ENCODE measurements at places on chromosomes 3 and 15.

- DNase-seq = no peak
Measured at GRCh38 chr3:37751967-37752648, 109.6 kb upstream of the CTDSPL start.

- DNase-seq = no peak
Measured at GRCh38 chr15:101641894-101642293, 10.3 kb downstream of the TM2D3 start.

GRCh38 chr3:32901005-32901932 is 50.2 kb upstream of the CCR4 start:
- DNase-seq = no peak

- no peak for DNase-seq
Measured at GRCh38 chr15:64742921-64743320, 32.5 kb downstream of the RBPMS2 start.

GRCh38 chr3:138890555-138891187 is 55.9 kb upstream of the PIK3CB start:
- DNase-seq = no peak

GRCh38 chr3:78046566-78046965 is 1006.7 kb downstream of the ROBO2 start:
- DNase-seq = no peak

DNA sequence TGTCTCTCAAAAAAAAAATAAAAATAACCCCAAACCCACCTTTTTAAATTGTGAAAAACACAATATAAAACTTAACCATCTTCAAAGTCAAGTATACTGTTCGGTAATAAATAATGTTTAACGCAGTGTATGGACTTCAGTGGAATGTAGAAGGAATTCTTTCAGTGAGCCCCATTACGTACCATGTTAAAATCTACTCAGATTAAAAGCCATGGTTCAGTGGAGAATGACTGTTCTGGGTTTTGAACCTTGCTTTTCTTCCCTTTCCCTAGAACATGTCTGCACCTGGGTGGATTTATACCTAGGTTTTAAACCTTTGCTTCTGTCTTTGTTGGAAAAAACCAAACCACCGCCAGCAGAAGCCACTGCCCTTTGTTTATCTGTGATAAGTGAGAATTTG is 27.5 kb downstream of the DAG1 start:
- no peak for DNase-seq

GRCh38 chr3:177680472-177680821 is 483.2 kb upstream of the TBL1XR1 start:
- peak; percentile 65 for DNase-seq

DNA sequence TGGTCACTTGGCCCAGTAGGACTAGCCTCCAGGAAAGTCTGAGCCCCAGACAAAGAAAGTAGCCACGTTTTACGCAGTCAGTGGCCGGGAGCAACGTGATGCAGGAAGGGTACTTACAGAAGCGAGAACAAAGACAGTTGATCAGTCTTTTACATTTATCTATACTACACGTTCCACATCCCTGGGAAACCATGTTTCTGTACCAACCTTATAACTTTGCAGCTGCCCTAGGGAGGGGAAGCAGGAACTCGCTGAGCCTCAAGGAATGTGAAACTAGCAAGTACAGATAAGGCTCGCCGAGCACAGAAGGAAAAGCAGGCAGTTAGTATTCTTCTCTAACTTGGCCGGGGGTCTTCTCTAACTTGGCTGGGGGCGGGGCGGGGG is 3.4 kb upstream of the KNL1 start:
- no peak for DNase-seq

- DNase-seq = peak; percentile 67
Measured at GRCh38 chr3:195238586-195239118, 32.3 kb downstream of the XXYLT1 start.

GRCh38 chr3:52134761-52135160 is 19.5 kb downstream of the POC1A start:
- no peak for DNase-seq

DNA sequence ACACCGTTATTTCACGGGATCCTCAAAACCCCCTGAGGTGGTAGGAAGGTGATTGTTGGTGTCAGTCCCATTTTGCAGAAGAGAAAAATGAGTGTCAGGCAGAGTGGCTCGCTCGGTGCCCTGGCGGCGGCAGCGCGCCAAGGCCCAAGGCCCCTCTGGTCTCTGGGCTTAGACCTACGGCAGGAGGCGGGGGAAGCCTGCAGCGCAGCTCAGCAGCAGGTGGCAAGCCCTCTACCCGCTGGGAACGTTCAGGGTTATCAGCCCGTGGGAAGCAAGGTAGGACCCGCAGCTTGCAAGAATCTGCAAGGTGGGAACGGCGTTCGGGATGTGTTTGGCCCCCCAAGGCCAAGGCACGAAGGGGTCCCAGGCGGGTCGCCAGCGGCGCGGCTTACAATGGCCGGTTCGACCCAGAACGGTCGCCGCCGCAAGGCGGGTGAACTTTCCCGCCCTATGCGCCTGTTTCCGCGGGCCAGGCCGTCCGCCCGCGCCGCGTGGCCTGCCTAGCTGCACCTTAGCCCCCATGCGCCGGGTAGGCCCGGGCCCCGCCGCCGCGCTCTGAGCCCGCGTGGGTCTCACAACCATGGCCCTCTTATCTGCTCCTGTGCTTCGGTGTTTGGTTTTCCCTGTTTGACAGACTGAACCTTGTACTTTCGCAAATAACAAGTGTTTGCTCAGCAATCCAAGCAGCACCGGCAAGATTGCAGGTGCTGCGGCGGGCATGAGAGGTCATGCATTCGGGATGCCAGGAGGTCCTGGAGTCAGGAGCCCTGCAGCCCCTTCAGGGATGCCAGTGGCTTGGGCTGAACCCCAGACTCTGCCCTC is 39.7 kb downstream of the CCNL1 start:
- no peak for DNase-seq

- no peak for DNase-seq
Measured at GRCh38 chr15:59291213-59291549, 81.5 kb downstream of the MYO1E start.

DNA sequence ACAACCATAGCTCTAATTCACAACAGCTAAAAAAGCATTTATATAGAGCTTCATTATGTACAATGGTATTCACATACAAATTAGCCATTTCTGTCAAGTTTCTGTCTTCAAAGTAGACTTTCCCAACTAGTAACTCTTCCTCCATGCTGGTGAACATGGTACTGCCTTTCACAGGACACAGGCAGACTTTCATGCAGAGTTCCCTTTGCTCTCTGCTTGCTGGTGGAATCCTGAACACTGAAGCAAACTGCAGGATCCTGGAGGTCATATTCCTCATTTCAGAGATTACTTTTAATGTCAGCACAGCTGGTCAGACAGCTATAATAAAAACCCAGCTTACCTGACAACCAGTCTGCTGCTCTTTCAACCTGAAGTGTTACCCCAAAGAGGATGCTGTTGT is 53.6 kb downstream of the TASOR start:
- DNase-seq = no peak

DNA sequence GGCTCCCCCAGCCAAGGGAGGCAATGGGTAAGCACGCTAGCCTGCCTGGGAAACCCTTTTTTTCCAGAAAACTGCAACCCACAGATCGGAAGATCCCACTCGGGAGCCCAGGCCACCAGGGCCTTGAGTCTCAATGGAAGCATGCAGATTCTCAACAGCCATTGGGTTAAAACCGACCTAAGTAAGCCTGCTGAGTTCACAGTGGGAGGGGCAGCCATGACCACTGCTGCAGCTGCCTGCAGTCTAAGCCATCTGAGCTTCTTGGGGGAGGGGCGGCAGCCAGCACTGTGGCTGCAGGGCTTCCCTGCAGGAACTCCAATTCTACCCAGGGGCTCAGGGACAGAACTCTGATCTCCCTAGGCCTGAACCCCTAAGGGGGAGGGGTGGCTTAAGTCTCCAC is 82.0 kb downstream of the DPPA2 start:
- no peak for DNase-seq

- DNase-seq = peak; percentile 96
Measured at GRCh38 chr3:188244395-188244861, 90.5 kb downstream of the LPP start.

DNA sequence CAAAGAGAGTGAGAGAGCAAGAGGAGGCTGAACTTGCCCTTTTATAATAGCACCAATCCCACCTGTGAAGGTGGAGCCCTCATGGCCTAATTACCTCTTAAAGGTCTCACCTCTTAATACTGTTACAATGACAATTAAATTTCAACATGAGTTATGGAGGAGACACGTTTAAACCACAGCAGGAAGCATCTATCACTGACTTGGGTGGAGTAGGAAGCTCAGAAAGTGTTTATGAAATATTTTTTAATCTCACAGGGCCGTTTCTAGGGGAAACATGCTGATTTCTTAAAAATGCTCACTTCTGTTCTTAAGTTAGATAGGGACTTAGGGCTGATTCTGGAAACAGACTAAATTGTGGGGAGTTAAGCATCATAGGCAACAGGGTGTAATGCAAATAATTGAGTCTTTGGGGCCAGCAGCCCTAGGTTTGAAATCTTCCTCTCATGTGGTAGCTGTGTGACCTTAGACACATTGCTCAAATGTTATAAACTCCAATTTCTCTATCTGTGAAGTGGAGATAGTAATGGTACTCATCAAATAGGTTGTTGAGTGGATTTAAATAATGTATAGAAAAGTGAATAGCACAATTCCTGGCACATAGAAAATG is 133.3 kb upstream of the KLHL25 start:
- DNase-seq = no peak

DNA sequence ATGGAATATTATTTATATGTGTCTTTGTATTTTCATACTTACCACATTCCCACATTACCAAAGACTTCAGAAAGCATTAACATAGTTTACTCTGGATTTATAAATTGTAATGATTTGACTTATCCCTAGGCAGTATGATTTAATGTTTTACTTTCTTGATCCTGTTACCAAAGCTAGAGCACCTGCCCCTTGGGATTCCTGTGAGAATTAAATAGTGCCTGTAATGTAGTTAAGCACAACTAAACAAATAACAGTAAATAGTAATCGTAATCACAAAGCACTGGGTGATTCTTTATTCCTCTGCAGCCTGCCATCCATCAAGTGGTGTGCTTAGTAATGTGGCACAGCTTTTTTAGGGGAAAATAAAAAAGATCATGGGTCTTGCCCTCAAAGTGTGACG is 39.1 kb downstream of the ATP2C1 start:
- no peak for DNase-seq

DNA sequence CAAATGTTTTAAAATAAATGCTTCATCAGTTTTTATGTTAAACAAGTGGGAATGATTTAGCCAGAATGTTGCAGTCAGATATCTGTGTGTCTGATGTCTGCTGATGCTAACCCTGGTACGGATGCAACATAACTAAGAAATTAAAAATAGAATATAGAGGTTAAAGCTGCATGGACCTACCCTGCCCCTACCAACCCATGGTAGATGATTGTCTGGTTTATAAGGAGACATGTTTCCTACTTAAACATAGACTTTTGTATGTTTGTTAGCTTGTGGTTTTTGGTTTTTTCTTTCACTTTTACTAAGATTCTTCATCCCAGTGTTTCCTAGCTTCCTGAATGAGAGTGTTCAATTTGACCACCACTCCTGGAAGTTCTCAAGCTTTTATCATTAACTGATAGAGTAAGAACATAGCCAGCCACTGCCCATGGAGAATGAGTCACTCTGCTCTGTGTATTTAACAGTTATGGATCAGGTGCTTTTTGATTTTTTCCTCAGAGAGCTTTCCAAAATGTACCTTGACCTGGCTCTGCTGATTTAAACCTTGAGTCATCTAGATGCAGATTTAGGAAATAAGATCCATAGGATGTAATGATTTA is 70.7 kb upstream of the VEPH1 start:
- DNase-seq = no peak

DNA sequence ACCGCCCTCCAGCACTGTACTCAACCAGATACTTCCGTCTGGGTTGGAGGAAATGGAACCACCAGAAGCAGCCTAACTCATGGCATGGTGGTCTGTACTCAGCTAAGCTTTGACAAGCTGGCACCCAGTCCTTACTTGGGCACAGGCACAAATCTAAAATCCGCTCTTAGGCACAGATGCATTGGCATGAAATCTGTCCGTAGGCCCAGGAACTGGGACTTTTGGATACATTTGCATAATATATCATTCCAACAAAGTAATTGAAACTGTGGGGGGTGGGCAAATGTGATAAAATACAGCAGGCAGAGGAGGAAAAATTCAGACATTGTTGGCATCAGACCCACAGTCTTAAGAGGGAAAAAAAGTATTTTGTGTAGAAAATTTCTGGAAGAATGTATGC is 75.4 kb downstream of the C3orf85 start:
- DNase-seq = no peak

- peak; percentile 29 for DNase-seq
Measured at GRCh38 chr3:27219127-27219845, 149.9 kb downstream of the NEK10 start.

DNA sequence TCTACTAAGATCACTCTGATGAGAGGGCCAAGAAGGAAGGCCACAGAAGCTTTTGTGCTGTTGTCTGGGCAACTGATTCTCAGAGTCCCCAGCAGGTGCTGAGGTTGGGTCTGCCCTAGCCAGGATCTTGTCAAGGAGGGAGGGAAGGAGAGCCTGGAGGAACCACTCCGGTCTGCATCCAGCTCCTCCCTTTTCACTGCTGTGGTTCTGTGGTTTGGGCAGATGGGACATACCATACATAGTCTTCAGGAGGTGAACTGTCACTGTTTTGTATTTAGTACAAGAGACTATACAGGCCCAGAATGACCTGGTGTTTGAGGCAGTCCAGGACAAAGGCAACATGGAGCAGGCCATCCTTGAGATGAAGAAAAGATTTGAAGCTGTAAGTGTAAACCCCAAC is 21.9 kb downstream of the C3orf62 start:
- DNase-seq = peak; percentile 24

DNA sequence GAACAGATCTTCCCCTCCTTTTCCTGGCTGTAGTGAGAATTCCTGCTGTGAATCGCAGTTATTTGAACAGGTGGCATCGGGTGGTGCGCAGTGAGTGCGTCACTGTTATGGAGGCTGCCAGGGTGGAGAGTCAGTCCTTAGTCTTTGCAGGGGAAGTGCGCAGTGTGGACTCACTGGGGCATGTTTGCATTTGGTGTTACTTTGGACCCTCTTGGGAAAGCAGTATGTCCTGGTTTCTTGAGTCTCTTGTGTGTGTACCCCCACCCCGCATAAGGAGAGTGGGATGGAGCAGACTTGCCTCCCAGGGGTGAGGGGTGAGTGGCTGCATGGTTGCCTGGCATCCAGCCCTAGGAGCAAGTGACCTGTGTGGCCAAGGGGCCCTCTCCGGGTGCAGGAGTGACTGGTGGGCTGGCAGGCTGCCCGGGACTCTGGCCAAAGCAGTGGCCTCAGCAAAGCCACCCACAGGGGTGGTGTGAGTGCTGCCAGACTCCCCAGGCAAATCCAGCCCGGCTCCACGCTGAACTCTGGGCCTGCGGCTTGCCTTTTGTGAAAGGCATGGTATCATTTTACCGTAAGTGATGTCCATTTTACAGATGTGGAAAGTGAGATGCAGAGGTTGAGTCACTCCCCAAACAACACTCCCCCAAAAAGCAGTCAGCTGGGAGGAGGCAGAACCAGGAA is 46.4 kb downstream of the DNASE1L3 start:
- no peak for DNase-seq

All from fibroblast of skin of right biceps (primary cell).